ENCODE measurements at places on chromosomes 4 and X.

GRCh38 chr4:168612450-168613135 is 115.7 kb downstream of the PALLD start:
- DNase-seq: no peak

DNA sequence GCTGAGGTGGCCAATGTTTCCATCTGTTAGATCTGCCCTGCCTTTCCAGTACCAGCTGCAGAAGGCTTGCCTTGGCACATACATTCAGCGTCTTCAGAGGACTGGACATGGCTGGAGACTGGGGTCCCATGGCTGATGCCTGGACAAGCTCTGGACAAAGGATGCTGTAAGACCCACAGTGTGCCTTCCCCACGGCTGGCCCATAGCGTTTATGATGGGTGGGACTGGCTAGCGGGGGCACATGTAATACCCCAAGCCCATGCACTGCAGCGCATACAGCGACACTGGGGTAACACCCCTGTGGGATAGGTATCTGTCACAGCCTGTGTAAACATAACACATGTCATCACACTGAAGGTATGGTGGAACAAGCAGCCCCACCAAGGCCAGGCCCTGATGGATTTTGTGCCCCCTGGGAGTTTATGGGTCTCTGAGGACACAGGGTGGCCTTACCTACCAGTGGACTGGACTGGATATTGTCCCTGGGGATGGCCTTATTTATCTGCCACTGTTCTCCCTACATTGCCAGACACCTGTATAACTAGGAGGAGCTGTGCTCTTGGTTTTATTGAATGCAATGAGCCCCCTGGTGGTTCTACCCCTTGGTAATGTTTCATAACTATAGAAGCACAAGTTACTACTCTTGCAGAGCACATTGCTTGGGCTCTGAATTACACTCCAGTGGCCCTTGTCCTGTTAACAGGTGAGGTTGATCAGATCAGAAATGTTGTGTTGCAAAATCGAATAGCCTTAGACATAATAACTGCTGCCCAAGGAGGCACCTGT is 34.3 kb upstream of the TACR3 start:
- DNase-seq: no peak

- DNase-seq: no peak
These were observed 532 bp downstream of the ZNF827 start for GRCh38 chr4:145937971-145938611.

GRCh38 chr4:24921491-24921890 is 8.6 kb upstream of the CCDC149 start:
- DNase-seq: no peak

DNA sequence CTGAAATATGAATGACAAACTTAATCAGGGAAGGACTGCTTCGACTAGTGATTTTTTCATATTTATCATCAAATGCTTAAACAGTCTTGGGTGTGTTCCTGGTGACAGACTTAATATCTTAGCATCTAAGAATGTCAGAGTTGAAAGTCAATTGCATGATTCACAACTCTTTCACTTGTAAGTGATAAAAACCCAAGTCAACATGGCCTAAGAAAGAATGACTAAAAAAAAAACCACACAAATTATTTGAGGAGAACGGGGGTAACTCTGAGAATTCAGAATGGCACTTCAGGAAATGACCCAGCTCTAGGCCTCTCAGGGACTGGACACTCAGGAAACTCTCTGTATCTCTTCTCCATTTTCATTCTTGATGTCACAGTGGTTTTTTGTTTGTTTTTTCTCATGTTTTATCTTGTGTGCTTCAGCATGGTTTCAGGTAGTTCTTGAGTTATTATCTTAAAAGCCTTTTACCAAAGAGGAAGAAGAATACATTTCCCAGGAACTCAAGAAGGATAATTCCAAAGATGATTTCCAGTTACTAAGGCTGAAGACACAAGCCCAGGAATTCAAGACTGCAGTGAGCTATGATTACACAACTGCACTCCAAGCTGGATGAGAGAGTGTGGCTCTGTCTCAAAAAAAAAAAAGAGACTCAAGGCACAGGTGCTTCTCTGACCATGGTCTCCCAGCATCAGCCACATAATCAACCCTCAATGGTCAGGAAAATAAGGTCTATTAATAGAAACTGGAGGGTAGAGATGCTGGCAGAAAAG is 1697.8 kb upstream of the IGFBP7 start:
- DNase-seq: no peak

DNA sequence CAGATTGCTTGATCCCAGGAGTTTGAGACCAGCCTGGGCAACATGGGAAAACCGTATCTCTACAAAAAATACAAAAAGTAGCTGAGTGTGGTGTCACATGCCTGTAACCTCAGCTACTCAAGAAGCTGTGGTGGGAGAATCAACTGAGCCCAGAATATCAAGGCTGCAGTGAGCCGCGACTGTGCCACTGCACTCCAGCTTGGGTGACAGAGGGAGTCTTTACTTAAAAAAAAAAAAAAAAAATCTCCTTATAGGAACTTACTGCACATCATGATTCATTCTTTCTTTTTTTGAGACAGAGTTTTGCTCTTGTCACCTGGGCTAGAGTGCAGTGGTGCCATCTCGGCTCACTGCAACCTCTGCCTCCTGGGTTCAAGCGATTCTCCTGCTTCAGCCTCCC is 24.3 kb downstream of the UPF3B start:
- DNase-seq: no peak

GRCh38 chr4:153326513-153326912 is 18.0 kb upstream of the MND1 start:
- DNase-seq: no peak

DNA sequence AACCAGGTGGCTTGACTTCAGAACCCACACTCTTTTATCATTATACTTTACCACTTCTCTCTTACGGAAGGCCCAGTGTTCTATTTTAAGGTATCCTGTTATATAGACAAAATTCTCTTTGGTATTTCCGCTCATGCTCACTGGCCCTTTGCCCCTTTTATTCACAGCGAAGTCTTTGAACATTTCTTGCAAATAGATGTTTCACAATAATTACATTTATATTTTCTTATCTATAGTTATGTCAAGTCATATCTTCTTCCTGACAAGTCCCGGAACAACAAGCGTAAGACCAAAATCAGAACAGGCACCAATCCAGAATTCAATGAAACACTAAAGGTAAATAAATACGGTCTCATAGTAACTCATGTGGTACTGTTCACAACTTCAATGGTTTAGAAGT is 102.0 kb downstream of the SYTL5 start:
- DNase-seq: no peak

DNA sequence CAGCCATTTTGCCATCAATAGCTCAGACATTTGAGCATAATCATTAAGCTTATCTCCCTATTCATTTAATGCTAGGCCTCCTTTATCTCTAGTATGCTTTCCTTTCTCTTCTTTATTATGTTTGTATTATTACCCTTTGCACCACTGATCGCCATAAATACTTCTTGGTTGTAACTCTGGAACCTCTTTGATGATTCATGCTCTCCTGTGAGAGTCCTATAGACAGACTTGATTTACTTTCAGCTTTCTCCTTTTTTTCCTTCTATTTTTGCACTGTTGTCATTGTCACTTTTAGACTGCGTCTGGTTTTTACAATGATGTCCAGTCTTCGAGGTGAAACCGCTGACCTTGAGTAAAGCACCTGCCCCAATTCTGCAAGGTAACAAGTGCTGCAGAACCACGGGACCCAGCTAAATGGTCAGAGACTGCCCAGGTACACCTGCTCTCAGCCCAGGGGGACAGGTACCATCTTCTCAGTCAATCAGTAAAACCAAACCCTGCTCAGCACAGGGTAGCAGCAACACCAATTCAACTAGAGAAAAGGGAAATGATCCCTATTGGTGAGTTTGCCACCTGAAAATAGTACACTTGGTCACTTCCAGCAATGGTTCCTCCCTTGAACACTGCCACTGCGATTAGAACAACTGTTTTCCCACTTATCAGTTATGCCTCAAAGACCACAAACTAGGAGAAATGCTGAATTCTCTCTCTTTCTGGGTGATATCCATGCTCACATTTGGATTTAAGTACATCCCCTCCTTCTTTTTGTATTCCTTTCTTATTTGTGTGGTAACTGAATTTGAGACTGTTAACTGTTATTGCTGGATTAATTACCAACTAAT is 125.1 kb downstream of the MAML3 start:
- no peak for DNase-seq

DNA sequence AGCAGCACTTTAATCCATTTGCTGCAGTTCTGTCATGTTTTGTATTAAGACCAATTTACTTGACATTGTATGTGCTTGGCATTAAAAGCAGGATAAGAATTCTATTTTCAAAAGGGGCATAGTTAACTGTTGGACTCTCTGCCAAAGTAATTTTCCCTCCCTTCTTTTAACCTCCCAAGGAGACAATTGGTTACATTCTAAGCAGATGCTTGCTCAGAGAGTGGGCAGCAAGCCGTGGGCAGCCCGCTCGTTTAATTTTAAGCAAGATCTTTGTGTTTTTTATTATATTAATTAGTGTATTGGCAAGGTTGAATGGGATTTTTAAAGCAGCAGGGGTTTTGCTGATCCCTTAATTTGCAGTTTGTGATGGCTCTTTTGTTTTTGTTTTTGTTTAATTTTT is 37.1 kb upstream of the KLHL8 start:
- DNase-seq: no peak

- no peak for DNase-seq
These were observed 421.7 kb upstream of the INTU start for GRCh38 chr4:127210893-127211649.

GRCh38 chr4:5813882-5814255 is 79.0 kb downstream of the CRMP1 start:
- no peak for DNase-seq

DNA sequence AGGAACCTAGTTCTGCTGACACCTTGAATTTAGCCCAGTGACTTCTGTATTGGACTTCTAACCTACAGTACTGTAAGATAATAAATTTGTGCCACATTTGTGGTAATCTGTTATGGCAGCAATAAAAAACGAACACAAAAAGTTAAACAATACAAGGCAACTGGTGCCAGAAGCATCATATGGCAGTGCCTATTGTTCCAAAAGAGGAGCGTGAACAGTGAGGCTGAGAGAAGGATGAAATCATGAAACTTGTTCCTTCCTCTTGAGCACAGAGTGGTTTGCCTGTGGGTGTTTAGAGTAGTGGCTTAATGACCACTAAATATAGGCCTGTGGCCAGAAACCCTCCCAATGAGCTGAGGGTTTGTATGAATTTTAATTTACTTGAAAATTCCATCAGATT is 69.7 kb upstream of the PGRMC2 start:
- DNase-seq: no peak

DNA sequence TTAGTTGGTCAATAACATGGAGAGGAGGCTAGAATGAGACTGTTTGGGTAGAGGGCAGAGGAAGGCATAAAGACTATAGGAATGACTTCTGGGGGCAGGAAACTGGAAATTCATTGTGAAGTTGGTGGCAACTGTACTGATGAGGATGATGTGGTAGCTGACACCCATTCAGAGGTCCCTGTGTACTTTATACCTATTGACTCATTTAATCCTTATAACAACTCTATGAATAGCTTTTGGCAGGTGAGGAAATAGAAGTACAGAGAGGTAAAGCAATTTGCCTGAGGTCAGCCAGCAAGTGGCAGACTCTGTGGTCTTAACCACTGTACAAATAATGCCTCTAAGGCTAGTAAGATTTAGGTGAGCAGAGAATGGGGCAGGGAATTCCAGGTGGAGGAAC is 100.1 kb downstream of the GATB start:
- DNase-seq: no peak

- no peak for DNase-seq
These were observed 123.8 kb upstream of the TEX13D start for GRCh38 chrX:124208660-124209059.

DNA sequence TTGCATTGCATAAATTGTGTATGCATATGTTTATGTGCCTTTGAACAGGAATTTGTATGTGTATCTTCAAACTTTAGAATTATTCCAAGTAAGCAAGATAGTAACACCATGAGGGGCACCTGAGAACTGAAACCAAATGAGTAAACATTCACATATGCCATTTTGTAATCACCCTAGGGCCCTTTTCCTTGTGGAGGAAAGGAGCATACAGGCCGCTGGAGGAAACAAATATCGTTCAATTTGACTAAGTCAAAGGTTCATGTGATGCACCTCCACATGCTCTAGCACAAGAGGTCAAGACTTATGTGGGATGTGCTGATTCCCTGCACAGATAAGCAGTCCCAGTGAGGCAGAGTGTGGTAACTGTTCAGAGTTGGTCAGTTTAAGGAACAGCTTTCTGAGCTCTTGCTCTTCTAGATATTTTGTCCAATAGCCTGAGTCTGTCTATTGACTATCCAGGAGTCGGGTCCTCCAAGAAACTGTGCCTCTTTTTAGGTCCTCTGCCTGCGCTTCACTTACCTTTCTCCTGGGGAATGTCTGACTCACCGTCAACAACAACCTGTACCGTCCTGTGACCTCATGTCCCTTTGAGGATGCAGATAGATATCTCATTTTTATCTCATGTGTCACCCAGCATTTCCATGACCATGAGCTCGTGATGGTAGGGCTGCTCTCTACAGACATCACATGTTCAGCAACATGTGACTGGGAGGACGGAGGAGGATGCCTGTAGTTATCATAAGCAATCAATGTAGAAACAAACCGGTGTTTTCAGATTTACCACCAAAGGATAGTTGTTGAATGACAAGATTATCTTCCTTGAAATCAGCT is 196.9 kb downstream of the NWD2 start:
- DNase-seq: no peak

DNA sequence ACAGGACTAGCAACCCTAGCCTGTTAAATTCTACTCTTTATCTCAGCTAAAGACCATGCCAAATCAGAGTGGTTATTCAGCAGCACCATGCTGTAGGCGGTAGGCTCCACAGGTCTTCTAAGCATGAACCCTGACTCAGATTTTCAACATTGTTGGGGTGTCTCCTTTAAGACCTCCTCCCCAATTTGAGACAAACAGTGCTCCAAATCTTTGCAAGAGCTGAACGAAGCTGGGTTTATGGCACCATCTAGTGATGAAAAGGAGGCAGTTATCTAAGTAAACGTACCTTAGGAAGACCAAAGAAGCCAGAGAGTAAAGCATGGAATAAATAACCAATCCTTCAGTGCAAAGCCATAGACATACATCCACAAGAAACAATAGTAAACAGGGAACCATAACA is 334.5 kb upstream of the SLC7A11 start:
- no peak for DNase-seq

GRCh38 chr4:141541851-141542250 is 94.5 kb upstream of the IL15 start:
- no peak for DNase-seq

DNA sequence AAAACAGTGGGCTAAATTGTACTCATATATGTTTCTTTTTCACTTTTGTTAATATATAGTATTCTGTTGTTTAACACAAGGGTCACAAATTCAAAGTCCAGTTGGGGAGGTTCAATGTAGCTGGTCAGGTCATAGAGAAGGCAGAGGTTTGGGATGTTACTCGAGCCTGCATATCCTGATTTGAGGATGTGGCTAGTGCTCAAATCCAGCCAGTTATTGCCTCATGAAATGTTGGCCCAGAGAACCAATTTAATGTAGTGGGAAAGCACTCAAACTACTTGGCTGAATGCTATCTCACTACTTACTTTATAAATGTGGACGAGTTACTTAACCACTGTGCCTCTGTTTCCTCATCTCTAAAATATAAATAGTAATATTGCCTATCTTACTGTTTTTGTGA is 12.5 kb downstream of the USO1 start:
- no peak for DNase-seq

- DNase-seq: no peak
These were observed 65.9 kb downstream of the WWC2 start for GRCh38 chr4:183164963-183165362.

- DNase-seq: no peak
These were observed 1622.4 kb upstream of the PCDH10 start for GRCh38 chr4:131526686-131527085.

- no peak for DNase-seq
These were observed 15.0 kb upstream of the RAI2 start for GRCh38 chrX:17876135-17876534.

GRCh38 chr4:174538123-174538875 is 16.0 kb upstream of the HPGD start:
- no peak for DNase-seq
